ENCODE measurements at places on chromosomes 1 and 21.

DNA sequence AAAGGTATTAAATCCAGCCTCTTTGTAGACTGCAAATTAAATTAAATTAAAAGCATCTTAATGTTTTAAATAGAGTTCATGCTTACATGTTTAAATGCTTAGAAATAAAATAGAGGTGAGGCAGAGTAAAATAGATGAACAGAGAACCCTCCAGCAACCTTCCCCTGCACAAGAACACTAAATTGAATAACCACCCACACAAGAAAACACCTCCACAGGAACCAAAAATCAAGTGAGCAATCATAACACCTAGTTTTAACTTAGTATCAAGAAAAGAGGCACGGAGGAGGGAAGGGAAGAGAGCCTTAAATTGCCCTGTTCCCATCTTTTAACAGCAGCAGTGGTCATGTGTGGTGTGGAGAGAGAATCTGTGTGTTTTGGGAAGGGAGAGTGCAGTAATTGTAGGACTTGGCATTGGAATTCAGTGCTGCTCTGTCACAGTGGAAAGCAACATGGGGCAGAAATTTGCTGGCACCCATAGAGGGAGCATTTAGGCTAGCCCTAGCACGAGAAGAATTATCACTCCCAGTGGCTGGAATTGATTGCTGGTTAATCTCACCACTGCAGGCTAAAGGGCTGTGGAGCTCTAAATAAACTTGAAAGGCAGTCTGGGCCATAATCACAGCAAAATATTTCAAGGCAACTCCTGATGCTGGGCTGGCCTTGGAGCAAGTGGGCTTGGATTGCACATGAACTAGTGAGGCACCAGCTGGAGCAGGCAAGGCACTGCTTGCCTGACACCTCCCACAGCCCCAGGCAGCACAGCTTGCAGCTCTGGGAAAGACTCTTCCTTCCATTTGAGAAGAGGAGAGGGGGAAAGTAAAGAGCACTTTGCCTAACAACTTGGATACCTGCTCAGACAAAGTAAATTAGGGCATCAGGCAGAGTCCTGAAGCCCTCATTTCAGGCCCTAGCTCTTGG is 1478.8 kb downstream of the NCAM2 start:
- DNase-seq: no peak

DNA sequence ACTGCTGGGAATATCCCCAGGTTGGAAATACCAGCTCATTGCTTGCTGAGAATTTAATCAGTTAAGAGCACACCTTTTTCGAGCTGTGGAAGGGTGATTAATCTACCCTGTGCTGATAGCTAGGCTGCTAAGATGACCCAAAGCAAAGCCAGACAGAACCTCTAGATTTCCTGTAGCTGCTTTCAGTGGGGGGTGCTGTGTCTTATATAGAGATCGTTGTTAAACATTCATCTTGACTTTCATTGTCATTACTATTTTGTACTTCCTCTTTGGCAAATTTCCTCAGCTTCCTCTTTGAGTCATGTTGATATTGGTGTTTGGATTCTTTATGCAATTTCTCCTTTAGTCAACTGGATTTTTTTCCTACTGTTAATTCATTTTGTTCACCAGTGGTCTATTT is 155.3 kb downstream of the DISC1 start:
- no peak for DNase-seq

DNA sequence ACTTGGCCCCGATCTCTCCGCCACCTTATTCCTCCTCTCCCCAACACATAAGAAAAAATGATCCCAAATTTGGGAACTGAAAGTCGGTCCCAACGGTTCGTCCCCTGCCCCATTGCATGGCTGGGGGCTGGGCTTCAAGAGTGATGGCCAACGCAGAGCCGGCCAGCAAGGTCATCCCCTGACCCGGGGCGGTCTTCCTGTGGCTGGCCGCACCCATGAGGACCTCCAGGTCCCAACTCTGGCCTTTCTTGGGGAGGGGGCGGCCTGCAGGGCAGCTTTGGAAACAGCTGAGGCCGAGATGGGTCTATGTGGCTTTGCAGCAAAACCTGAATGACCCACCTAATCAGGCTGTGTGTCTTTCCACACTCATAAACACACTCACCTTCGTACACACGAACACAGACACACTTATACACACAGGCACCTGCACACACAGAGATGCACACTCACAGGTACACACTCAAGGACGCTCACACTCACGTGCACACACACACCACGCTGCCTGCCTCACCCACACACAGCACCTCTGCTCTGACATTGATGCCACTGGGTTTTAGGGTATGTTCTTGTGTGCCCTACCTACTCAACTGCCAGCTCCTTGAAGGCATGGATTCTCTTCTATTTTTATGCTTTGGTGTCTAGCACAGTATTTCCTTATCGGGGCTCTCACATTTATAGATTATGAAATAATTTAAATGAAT is 562 bp downstream of the DYNLT5 start:
- no peak for DNase-seq

DNA sequence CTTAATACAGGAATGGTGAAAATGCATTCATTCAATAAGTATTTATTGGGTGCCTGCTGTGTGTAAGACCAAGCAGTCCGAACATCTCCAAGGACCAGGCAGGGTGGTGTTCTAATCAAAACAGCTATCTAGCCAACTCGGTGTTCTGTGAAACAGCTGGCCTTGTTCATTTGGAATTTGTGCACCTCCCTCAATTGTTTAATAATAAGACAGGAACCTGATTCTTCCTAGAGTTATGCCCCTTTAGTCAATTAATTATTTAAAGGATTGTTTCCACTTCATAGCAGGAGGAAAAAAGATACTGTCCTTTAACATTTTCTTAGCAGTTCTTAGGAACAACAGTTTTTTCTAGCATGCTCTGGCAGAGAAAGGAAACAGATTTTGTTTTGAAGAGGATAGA is 30.4 kb downstream of the S100A10 start:
- DNase-seq: no peak

DNA sequence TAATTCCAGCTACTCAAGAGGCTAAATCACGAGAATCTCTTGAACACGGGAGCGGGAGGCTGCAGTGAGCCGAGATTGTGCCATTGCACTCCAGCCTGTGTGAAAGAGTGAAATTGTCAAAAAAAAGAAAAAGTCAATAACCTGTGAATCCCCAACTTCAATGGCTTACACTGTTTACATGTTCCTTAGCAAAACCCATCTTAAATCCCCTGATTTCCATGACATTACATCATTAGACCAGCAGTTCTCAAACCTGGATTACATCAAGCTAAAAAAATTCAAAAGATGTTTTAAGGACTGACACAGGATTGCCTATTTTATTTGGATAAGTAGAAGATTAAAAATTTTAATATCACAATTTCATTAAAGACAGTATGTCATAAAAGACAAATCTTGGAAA is 12.4 kb downstream of the GPBP1L1 start:
- DNase-seq: no peak

GRCh38 chr1:241357366-241358340 is 648 bp upstream of the RGS7 start:
- DNase-seq: no peak

DNA sequence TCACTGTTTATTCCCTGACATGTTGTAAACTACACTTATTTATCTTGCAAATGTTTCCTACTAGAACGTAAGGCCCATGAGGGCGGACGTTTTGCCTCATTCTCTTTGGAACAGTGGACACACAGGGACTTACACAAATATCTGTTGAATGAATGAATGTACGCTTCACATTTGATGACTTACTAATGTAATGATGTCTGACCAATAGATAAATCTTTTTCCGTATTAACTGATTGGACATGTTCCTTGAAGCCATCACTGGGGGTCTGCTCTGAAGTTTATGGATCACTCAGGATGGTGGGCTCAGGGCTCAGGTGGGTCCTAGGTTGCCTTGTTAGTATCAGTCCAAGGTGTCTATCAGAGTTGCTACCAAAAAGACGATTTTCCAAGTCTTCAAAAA is 763.2 kb upstream of the TPTE start:
- no peak for DNase-seq

DNA sequence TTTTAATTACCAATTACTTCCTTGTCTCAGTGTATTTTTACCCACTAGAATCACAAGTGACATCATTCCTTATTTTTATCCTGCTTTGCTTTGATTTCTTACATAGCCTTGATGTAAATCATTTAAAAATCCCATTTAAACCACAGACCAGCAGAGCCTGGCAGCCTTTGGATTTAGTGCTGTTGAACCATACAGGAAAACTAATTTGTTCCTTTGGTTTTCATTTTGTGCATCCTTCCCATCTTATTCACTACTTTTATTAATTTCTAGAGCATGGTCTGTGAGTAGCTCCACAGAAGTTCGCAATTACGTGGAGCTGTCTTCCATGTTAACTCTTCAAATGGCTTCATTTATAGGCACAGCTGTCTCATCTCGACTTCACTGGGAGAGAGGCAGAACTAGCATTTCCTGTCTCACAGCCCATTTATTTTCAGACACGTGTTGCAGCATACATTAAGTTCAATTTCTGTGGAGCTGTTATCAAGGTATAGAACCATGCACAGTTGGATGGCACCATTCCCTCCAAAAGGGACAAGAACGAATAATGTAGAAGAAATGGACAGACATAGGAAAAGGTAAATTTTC is 235.3 kb downstream of the MRPL39 start:
- DNase-seq: no peak

- DNase-seq: no peak
Observed at GRCh38 chr21:45152265-45152746, 77.9 kb downstream of the ADARB1 start.

DNA sequence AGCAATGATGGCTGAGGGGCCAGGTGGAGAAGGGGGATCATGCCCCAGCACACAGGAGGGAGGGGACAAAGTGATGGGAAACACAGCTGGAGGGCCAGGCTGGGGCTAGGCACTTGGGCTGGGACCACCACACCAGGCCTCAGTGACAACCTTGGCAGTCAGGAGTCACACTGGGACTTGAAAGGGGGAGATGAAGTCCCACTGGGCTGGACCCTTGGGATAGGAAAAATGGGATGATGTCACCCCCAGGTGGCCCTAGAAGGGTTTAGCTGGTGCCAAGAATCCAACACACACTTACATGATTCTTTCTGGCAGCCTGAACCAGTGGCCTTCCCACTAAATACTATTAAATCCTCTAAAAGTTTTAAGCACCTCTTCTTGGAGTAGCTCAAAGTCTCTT is 17.1 kb downstream of the ZBTB17 start:
- DNase-seq: no peak

- DNase-seq: peak; percentile 31
Observed at GRCh38 chr1:44798481-44799365, 1.5 kb upstream of the PLK3 start.

DNA sequence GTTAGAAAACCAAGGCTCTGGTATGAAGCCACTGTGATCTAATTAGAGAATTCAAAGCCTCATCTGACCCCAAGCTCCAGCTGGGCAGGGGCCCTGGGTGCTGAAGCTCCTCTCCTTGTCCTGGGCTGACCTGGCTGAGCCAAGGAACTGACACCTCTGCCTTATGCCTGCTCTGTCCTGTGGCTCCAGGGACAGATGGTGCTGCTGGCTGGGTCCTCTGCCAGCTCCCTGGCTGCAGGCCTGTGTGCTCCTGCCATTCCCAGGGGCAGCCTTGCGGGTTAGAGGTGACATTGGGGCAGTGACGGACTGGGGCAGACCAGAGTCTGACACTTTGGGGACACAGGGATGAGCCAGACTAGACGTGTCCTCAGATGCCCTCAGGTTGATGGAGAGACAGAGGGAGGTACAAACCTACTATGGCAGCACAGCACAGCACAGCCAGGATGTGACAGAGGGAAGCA is 11.8 kb downstream of the ACOT11 start:
- DNase-seq: no peak

- no peak for DNase-seq
Observed at GRCh38 chr1:163774978-163775620, 453.3 kb downstream of the NUF2 start.

GRCh38 chr1:152110860-152111514 is 4.3 kb downstream of the TCHH start:
- DNase-seq: peak; percentile 70

DNA sequence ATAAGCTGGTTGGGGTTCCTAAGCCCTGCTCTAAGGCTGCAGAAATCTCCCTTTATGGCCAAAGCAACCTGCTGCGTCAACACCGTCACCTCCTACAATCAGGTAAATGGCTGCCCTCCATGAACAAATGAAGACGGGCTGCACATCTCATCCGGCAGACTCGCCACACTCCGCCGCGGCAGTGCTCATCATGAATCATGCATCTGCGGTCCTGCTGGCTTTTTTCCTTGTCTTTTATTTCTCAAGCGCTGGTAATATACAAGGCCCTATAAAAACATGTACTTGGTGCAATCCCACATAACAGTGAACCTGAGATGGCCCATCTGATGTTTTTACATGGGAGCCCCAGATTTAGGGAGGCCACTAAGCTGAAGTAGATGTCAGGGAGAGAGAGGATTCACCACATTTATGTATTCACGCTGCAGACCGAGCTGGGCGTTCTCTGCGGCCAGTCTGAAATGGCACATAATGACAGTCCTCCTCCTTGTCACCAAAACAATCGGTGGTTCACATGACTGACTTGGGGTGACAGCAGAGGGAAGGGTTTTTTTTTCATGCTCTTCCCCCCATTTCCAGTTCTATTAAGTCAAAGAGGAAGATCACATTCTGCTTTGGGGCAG is 91.6 kb downstream of the KAZN start:
- no peak for DNase-seq

DNA sequence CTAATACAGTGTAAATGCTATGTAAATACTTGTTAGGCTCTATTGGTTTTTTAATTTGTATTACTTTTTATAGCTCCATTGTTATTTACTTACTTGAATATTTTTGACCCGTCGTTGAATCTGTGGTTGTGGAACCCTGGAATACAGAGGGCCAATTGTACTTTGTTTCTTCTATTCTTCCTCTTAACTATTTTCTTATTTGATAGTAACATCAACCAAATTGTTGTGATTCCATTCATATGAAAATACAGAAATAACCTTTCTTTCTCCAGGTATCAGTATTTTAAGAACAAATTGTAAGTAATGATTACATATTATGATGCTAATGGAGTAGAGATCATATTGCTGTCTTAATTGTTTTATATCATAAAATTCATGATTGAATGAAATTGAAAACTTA is 73.7 kb downstream of the FNBP1L start:
- no peak for DNase-seq

DNA sequence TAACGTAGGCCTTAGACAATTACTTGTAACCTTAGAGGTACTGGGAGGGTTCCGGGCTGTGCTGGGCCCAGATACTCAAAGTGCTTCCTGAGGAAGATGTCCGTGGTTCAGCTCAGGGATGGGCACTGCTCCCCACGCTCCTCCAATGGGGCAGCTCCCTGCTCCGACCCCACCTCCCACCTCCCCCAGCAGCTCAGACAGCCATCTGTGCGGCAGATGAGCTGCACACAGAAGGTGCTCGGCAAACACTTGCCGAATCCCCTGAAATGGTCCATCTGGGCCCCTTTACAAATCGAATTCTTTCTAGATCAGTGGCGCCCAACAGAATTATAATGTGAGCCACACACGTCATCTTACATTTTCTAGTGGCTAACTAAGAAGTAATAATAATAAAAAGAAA is 242.4 kb upstream of the RAB4A start:
- no peak for DNase-seq
